ENCODE measurements at places on chromosomes 1 and 21.

DNA sequence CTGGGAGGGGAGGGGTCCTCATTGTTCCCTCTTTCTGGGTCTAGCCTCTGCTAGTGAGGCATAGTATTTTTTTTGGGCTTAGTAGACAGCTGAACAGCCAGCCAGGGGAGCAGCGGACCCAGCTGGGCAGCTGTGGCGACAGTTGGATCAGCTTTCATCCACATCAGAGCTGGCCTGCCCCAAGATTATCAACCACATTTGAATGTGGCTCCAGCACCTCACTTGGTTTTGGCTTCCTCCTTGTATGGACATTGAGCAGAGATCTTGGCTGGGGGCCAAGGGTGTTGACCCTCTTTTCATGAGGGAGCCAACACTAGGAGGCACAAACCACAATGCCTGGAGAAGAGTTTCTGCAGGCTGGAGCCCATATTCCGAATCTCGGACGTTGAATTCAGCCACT is 25.0 kb downstream of the WNT4 start:
- DNase-seq = no peak

- DNase-seq = no peak
These were observed 110.4 kb downstream of the RERE start for GRCh38 chr1:8706995-8707396.

DNA sequence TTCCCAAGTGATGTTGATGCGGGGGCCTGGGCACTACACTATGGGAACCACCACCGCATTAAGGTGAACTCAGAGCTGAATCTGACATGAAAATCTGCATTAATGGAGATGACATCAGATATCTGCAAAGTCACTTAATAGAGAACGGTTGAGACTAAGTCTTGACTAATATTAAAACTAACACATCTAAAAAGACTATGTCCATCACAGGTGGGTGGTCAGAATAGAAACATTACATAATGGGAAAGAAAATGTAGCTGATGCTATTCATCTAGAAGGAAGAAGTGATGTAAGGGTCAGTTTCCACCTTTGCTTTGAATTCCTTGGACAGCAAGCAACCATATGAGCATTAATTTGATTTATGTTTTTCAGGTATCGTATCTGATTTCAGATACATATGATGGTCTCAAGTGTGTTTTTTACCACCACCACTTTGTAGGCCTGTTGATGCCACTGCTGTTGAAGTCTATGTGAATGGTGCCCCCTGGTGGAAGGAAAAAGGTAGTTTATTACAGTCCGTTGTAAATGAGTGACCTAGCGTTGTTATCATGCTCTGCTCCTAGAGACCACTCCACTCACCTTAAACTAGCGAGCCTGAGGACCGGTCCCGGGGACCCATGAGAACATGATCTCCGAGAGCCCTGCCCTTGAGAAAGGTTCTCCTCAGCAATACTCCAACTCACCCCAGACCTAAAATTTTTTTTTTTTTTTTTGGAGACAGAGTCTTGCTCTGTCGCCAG is 73.5 kb downstream of the BACH1 start:
- peak; percentile 26 for DNase-seq

DNA sequence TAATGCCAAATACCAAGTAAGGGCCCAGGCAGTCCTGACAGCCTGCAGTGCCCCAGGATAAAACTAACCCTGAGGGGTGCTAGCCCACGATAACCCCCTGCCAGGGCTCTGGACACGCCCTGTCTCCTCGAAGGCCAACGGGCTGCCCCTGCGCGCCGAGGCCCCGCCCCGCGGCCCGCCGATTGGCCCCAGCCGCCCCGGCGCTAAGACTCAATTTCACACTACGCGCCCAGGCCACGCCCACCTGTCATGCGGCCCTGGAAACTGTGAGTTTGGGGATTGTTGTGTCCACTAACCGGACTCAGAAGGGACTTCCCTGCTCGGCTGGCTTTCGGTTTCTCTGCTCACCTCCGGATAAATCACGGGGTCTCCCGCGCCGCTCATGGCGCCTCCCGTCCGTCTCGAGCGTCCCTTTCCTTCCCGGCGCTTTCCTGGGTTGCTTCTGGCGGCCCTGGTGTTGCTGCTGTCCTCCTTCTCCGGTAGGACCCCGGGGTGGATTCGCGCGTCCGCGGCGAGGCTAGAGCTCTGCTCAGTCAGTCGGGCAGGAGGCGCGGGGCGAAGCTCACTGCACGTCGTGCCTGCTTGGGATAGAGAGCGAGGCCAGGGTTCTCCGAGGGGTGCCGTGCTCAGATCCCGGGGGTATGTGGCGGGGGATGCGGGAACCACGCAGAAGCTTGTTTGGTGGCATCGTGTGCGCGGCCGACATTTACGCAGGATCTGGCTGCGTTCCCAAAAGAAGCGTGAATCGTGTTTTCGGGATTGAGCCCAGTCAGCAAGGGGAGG is at the start of gene CR1L:
CR1L (plus strand) TSS at position 282 of the 783 bp plus-strand sequence; CDS start at position 383, 101 bp downstream.
- peak; percentile 27 for DNase-seq

GRCh38 chr1:93591676-93592550 is 89.7 kb downstream of the BCAR3 start:
- no peak for DNase-seq

- no peak for DNase-seq
These were observed 94.0 kb upstream of the WNT4 start for GRCh38 chr1:22236900-22237299.

GRCh38 chr21:32940079-32941014 is 85.4 kb upstream of the OLIG2 start:
- no peak for DNase-seq

GRCh38 chr1:178021950-178022349 is 52.1 kb upstream of the SEC16B start:
- DNase-seq = no peak

DNA sequence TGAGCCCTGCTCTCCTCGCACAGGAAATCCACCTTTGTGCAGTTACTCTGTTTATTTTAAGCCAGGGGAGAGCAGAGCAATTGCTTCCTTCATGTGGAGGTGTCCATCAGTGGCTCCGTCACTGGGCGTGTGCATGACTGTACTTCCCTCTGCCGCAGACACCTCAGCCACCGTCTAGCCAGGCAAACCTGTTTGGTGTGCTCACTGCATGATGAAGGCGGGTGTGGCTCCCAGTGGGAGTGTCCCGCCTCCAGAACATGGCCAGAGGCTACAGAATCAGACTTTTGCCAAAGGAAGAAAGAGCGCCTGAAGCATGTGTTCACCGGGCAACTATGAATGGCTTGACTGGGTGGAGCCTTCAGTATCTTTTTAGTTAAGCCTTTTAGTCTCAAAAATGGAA is 26.1 kb upstream of the LAMC2 start:
- DNase-seq = no peak

DNA sequence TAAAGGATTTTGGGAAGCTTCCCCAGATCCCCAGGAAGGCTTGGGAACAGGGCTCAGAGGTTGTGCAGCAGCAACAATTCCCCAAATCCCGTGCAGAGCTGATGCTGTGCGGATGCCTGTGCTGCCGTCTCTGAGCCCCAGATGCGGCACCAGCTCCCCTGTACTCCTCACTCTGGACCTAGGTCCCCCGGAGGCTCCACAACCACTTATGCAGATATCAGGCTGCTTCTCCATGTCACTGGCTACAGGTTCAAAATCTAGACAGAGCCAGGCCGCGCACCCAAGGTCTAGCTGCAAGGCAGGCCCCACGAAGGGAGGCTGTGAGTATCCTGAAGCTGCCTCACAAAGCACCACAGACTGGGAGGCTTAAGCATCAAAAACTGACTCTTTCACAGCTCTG is 81.6 kb downstream of the PDE9A start:
- no peak for DNase-seq

DNA sequence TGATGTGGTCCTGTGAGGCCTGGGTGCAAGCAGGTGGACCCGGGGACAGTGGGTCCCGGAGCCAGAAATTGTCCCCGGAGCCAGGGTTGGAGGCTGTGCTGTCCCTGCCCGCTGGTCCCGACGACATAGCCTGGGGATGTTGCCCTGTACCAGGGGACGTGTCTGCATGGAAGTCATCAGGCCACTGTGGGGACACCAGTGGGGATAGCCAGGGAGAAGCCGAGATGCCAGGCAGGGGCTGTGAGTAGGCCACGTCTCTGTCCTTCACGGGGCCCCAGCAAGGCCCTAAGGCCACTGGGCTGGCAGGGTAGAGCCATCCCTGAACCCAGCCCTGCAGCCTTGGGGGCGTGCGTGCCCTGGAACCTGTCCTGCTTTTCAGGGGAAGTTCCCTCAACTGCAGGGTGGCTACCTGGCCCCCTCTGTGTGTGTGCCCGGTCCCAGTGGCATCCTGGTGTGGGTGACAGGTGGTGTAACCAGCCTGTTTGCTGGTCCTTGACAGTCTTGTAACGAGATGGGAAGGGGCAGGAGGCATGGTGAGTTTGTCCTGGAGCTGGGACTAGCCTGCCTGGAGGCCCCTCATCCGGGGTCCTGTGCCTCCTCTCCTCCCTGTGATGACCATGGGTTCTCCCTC is 73.2 kb downstream of the OBSCN start:
- no peak for DNase-seq

GRCh38 chr1:147238925-147239820 is 3.3 kb upstream of the CHD1L start:
- DNase-seq = no peak

- DNase-seq = no peak
These were observed 5.9 kb downstream of the TMEM201 start for GRCh38 chr1:9594471-9595155.

- no peak for DNase-seq
These were observed 11.1 kb downstream of the PTPRC start for GRCh38 chr1:198649968-198650338.

DNA sequence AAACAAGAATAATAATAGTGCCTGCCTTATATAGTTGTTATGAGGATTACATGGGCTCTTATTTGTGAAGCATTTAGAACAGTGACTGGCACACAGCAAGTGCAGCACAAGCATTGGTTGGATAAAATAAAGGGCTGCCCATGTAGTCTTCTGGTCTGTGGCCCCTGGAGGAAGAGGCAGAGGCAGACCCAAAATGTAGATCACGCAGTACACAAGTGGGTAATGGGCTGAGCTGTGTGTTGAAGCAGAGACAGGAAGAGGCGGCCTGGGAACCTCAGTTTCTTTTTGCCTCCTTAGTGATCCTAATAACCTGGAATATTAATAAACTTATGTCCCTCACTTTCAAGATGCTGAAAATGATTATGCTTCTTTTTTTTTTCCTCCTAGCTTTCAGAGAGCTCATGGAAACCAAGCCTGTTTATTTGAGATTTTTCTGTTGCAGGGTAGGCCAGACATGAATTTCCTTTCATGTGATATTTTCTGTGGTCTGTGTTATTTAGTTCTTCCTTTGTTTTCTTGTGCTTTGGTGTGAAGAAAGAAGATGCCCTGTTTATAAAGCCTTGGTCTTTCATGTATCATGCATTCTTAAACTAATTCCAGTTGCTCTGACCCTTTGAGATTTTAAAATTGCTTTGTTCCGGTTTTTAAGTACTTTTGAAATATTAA is 42.5 kb downstream of the LRRC8D start:
- no peak for DNase-seq

DNA sequence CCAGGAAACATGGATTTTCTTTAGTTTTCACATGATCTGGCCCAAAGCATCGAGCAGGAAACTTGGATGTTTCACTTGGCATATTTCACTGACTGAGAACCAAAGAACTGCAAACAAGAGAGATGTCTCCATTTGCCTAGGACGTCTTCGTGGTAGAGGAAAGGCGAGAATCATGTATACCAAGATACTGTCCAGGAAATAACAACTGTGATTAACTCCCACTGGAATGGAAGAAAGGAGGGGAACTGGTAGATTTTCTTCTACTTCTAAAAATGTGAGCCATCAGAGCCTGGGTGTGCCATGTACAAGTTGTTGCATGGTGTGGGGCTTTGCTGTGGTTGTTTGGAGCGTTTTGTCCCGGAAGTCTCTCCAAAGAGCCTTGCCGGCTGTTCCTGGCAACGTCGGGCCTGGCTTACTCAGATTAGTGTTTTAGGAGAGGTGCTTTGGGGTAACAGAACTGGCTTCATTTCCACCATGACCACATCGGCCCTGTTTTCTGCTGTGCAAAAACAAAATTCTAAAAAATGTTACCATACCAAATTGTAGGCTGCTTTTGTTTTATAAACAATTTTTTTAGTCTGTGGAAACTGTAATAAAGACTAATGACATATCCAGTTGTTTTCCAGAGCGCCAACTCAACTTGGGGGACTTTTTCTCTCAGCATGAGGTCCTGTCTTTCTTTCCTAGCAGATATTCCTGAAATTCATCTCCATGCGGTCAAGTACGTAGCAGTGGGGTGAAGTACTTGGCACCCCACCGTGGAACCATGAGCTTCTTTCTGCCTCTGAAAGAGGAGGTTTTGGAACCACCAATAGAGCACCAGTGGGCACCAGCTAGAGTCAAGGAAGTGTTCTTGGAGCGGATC is 118.3 kb downstream of the TM2D1 start:
- DNase-seq = no peak
